A549 treated with CORT108297 at 1 μM for 4 hours (cell line): ENCODE measurements at places on chromosomes 5 and 9. TPM values are rescaled to one million over a fixed set of nuclear protein-coding genes. Genes with fewer than 3 reads are reported as not detected.

The LPAR1 gene
- total RNA-seq: 15.1 to 19.5 TPM (median 17.4 TPM) in 5 replicates

The PCDHA11 gene
- total RNA-seq: 0.08 to 0.40 TPM (median 0.10 TPM) in 5 replicates

The SPINK4 gene
- 0.28 TPM in 1 of 5 replicates, not detected in the others for total RNA-seq

The PLAC8L1 gene
- 0.16 to 0.47 TPM (median 0.24 TPM) in 4 of 5 replicates, not detected in the other for total RNA-seq

The PCDHA8 gene
- total RNA-seq: 0.02 to 0.13 TPM (median 0.05 TPM) in 5 replicates

The FSTL4 gene
- 3.1 to 4.5 TPM (median 3.7 TPM) in 5 replicates for total RNA-seq

The NIM1K gene
- 0.10 to 0.43 TPM (median 0.23 TPM) in 5 replicates for total RNA-seq

The PCDHGA8 gene
- 0.02 to 0.08 TPM (median 0.03 TPM) in 5 replicates for total RNA-seq

The HINT1 gene
- 469 to 525 TPM (median 489 TPM) in 5 replicates for total RNA-seq

The CCDC192 gene
- total RNA-seq: not detected in 5 replicates

The DDX4 gene
- total RNA-seq: not detected in 5 replicates

The S100Z gene
- not detected in 5 replicates for total RNA-seq

The ZBED3 gene
- 3.1 to 3.5 TPM (median 3.3 TPM) in 5 replicates for total RNA-seq

The NOL6 gene
- 55.7 to 69.2 TPM (median 65.0 TPM) in 5 replicates for total RNA-seq

The ANKRD18B gene
- total RNA-seq: 4.6 to 10.0 TPM (median 6.7 TPM) in 5 replicates

The PCDHGB7 gene
- 0.03 to 0.08 TPM (median 0.06 TPM) in 4 of 5 replicates, not detected in the other for total RNA-seq

The RORB gene
- not detected in 5 replicates for total RNA-seq
